Activated CD8-positive, alpha-beta memory T cell treated with anti-CD3 and anti-CD28 coated beads for 48 hours (primary cell): ENCODE measurements at places on chromosomes 7 and 10.

DNA sequence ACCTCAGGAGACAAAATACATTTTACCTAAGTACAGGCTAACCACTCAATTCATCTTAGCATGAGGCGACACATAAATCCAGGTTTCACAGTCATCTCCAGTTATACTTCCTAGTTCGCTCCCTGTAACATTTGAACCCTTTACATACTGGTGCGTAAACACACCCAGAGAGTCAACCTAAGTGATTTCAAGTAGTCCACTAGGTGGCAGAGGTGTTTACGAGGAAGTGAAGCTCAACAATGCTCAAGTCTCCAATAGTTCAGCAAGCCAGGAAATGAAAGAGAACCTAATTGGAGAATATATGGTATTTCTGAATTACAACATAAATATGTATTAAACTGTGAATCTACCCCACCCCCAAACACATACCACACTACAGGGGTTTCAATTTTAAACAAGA is 76.3 kb upstream of the ABCB5 start:
- DNase-seq, result no peak

GRCh38 chr10:97128516-97129154 is 57.1 kb downstream of the SLIT1 start:
- no peak for DNase-seq

- DNase-seq, result no peak
These were observed 173.3 kb downstream of the RAPGEF5 start for GRCh38 chr7:22183522-22184280.

DNA sequence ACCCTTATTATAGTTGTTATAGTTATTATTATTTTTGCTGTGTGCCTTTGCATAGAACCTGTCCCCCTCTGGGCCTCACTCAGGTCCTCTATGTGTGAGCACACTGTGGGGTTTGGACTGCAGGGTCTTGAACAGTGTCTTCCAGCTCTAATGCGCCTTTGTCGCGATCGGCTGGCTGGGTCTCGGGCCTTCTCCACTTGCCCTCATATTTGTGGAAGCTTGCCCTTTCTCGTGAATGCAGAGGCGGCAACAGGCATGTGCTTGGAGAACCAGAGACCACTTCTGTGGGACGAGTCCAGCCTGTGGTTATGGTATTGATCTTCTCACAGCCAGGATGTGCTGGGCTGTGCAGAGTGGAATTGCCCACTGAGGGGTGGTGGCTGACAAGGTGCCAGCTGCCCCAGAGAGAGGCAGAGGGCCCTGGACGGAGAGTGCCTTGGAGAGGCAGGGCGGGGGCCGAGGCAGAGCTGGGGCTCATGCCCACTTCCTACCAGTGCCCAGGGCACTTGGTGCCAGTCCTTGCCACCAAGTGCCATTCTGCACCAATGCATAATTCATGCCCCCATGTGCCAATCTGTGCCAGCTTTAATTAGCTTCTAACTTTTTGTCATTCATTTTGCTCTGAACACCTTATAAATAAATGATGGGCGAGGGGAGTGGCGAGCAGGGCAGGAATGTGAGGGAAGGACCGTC is 6.8 kb upstream of the CDH23 start:
- DNase-seq, result no peak

- DNase-seq, result no peak
These were observed 1.7 kb downstream of the CXCL12 start for GRCh38 chr10:44382981-44383748.
